ENCODE measurements at places on chromosomes 12 and 14.

DNA sequence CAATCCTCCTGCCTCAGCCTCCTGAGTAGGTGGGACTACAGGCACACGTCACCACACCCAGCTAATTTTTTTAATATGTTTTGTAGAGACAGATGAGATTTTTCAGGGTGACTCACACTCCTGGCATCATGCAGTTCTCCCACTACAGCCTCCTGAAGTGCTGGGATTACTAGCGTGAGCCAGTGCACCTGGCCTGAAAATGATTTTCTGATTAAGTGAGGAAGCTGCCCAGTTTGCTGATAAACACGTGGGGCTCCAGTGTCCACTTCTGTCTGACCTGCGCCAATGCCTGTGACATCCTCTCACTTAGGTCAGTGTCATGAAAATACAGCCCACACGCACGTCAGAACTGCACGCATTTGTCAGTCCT, 37.0 kb upstream of the SFSWAP start:
- no peak for DNase-seq

GRCh38 chr14:104774453-104775072, 21.0 kb downstream of the AKT1 start:
- DNase-seq = no peak

DNA sequence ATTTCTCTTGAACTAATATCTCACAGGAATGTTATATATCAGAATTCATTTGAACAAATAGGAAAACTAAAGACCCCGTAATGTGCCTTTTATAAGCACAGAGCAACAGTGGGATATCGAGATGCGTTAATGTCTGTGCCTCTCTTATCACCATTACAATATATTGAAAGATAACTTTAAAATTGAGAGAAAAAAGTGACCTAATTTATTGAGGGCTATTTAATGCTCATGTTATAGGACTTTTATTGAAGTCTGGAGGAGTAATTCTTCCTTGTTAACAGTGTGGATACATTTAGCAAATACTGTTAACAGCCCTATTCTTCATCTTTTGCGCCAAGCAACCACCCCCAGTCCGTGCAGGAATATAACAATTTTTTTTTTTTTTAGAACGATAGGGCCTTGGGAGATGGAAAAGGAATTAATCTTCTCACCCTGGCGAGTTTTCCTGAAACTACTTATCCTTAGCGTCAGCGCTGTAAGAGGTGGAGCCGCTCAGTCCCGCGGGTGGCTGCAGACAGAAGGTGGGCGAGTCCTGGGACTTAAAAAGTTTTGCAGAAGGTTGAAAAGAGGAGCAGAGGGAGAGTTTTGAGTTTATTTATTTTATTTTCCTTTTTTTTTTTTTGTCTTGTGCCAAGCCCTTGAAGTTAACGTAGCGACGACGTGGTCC, 11.0 kb downstream of the FOXG1 start:
- no peak for DNase-seq

DNA sequence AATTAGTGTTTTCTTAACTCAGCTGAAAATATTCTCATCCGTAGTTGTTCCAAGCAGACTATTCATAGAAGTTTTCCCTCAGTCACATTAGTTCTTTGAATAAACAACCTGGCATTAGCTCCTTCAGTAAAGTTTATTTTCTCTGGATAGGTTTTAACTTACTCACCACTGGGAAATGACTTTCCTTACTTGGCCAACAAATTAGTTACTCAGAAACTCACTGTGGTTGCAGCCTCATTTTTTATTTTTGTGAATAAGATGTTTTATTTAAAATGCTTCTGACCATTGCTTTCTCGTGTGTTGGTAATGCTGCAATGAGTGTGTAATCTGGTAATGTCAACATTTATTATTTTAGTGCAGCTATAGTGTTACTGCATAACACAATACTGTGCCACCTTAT, 74.9 kb downstream of the NOVA1 start:
- no peak for DNase-seq

- peak; percentile 64 for DNase-seq
These were observed 171.9 kb downstream of the RGS6 start for GRCh38 chr14:72104011-72104613.

DNA sequence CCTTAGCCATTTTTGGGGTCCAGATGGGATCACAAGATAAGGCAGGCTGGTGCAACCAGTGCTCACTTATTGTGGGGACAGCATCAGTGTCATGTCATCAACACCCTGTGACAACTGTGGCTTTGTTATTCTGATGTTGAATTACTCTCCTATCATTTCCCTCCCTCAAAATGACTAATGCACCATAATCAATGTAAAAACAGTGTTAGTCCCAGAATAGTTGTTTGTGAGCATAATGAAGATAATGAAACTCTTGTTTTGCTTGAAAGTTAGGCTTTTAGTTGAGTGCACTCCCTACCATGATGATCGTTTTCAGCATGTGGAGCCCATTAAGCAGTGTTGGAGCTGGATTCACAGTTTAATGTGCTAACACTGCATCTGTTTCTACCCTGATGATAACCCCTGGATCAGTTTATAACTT, 151.4 kb downstream of the TMTC2 start:
- DNase-seq = no peak

DNA sequence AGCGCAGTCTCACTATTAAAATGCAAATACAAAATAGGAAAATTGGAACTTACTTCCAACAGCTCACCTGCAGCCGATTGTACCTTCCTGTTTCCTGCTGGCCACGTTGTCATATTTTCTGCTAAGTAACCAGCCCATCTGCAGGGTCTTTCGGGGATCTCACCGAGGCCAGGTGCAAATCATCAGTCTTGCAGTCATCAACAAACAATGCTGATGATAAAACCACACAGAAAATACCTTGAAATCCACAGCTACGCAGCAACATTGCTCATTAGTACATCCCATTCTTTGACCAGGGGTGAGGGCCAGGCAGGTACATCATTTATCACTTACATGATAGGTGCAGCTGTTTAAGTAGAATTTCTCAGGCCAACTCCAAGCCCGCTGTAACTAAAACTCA, 406.9 kb downstream of the TMEM121 start:
- no peak for DNase-seq

GRCh38 chr14:61670576-61670975, 24.7 kb upstream of the HIF1A start:
- DNase-seq = no peak

GRCh38 chr14:105388110-105388951, 10.0 kb upstream of the TEX22 start:
- DNase-seq = no peak

DNA sequence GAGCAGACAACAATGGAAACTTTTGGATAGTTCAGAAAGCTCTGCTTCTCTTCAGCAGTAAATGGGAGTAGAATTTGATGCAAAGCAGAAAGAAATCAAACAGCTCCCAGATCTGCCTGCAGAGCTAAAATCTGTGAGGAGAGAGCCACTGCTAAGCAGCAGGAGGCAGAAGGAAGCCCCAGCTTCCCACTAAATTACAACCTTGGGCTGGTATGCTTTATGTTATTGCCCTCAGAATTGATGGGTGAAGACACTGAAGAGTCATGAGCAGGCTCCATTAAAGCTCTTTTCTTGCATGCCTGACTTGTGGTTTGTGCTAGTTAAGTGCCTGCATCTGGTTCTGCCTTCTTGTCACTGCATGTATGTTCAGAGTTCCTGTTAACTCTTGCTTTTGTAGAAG, 8.4 kb downstream of the ZC2HC1C start:
- no peak for DNase-seq

DNA sequence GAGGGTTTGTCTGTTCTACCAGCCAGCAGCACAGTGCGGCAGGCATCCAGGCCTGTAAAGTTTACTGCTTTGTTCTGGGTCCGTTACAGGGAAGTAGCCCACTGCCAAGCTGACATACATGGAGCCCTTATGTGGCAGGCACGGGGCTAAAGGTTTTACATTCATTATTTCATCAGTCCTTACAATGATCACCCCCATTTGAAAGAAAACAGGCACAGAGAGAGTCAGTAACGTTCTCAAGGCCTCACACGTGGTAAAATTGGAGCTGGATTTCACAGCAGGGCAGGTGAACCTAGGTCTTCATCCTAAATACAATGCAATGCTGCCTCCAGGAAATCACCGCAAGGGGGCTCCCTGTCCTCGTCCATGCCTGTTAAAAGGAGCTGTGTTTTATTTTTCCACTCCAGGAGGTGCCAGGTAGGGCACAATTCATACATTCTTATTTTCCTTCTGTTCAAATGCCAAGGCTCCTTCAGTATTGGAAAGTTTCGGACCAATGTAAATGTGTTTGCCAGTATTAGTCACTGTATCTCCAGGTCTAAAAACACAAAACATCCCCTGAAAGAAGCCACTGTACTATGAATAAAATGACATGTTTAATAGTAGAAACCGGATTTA, 172.2 kb upstream of the GZMB start:
- no peak for DNase-seq

DNA sequence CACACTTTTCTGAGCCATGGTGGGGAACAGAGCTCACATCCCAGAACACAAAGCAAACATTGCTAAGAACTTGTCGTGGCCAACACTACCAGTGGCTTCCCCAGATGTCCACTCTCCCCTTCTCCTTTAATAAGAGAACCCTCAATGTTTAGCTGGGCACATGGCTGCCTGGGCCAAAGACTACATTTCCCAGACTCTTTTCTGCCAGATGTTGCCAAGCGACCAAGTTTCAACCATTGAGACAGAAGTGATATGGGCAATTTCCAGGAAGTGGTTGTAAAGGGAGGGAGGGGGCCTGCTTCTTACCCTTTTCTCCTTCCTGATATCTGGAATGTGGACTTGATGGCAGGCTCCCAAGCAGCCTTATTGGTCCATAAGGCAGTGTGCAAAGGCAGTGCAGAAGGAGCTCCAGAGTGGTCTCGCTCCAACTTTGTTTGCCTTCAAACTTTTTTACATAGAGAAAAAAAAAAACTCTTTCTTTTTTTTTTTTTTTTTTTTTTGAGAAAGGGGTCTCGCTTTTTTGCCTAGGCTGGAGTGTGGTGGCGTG, 24.9 kb upstream of the JDP2 start:
- no peak for DNase-seq

- DNase-seq = peak; percentile 87
These were observed at the start of gene HOXC10 for GRCh38 chr12:53984901-53985691. Gene HOXC10, plus strand, starts transcription at chr12:53985146. Its CDS starts 114 bp downstream, at chr12:53985260.

GRCh38 chr14:33509454-33509853, 441.4 kb downstream of the EGLN3 start:
- no peak for DNase-seq

GRCh38 chr12:49043856-49044258, 16.7 kb downstream of the KMT2D start:
- peak; percentile 74 for DNase-seq

DNA sequence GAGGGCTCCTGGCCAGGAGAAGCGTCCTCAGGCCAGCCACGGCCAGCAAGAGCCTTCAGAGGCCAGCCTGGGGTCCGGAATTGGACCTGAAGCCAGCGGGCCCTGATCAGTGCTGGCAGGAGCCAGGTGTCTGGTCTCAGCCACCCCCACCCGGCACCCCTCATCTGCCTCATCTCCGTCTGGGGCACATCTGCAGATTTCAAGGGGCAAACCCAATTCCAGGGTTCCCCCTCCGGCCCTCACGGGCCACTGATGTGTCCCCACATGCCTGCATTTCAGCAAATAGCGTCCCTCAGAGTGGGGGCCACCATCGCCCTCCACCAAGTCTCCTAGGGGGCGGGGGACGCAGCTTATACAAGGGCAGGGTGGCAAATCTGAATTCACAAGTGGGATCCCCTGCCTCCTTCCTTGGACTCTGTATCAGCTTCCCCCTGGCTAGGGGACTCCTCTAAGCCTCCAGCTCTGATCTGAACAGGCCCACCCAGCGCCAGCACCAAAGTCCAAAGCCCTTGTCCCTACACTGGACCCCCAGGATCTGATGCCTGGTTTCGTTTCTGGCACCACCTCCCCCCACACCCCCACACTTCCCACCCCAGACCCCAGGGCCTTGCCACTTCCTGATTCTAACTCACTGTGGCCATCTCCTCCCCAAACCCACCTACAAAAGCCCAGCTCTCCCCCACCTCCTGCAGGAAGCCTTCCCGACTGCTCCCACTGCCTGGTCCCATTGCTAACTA, 10.1 kb downstream of the TMEM179 start:
- DNase-seq = no peak

DNA sequence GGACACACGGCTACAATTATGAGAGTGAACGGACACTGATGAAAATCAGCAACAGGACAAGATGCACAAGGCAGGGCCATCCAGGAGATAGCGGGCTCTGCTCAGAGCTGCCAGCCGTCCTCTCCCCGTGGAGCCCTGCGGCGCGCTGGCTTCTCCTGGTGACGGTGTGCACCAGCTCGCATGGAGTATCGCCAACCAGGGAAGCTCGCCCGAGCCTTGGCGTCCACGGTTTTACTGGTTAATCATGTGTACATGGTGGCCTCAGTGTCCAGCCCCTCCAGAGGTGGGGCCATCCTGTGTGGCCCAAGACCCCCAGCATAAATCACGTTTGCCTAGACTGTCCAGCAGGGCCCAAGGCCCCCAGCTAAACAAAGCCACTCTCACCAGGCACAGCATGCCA, 31.2 kb upstream of the DYNC1H1 start:
- no peak for DNase-seq

DNA sequence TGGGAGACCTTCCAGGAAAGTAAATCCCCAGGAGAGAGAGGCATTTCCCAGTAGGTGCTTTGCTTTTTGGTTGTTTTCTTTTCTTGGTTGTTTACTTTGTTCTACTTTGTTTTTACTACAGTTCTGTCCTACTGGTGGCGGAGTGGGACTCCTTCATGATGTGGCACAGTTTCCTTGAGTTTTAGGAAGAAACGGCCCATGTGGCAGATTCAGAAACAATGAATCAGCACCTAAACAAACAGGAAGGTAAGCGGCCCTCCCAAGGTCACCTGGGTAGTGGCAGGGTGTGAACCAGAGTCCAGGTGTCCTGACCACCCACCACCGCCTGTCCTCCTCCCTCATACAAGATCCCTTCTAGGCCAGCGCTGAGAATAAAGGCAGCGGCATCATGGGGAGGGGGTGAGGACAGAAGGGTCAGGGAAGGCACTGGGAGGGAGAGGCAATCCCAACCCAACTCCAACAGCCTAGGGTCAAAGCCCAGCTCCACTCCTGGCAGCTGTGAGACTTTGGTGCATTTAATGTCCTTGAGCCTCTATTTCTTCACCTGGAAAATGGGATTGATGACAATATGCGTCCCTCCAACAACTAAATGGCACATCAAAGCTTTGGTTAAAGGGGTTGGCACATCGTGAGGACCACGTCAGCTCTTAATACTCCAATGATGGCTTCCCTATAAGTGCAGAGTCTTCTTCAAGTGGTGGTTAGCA, 111.5 kb upstream of the BCL2L14 start:
- no peak for DNase-seq

DNA sequence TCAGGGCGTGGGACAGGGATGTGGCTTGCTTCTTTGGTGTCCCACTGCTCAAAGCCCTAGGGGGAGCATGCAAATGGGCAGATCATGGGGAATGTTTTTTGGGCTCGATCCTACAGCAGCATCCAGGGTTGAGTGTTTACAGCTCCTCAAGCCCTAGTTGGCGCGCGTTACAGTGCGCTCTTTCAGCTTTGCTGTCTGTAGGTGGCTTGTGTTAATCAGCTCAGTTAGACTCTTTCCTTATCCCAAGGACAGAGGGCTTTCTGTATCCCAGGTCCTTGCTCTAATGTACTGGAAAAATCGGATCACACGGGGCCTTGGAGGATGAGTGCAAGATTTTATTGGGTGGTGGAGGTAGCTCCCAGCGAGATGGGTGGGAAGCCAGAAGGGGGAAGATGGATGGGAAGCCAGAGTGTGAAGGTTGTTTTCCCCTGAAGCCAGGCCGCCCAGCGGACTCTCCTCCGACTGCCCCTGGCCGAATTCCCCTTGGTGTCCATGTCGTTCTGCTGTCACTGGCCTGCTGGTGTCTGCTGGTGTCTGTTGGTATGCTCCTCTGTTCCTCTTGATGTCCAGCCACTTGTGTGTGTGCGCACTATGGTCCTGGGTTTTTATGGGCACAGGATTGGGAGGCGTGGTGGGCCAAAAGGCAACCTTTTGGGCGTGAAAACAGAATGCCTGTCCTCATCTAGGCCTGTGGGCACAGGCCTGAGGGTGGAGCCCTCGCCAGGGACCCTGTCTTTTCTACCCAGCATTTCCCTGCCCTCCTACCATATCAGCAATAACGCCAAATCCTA, 10.7 kb upstream of the TXNRD1 start:
- DNase-seq = no peak

Measured in natural killer cell treated with Interleukin-12 subunit alpha and Interleukin-12 subunit beta and Interleukin-15 and Interleukin-18, amount 100 ng/mL, for 72 hours (primary cell).